ENCODE measurements at places on chromosomes 6 and 20.

DNA sequence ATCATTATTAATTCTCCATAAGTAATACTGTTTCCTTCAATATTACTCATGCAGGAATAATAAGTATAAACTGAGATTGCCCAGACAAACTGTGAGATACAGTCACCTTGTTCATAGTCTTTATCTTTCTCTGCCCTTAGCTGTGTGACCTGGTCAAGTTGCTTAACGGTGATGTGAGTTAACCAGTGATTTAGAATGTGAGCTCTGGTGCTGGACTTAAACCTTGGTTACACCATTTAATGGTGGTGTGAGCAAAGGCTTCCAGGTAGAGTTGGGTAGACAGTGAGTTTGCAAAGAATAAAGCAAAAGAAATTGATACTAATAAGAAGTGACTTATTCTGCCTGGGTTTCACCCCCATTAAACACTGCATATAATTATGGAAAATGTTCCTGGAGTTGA, 86.2 kb upstream of the DEFB112 start:
- DNase-seq = no peak

DNA sequence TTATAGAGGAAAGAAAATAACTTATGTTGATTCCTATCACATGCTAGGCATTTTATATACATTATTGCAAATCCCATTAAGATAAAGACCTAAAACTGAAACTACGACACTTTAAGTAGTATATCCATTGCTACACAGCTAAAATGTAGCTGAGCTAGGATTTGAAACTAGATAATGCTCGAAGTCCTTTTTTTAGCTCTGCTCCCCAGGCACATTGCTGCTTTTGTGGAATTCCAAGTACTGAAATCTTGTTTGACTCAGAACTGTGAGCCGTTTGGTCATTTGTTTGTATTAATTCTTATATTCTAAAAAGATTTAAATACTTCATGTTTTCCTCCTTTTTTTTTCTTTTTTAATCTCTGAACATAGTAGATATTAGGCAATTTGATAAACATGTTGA, 644.8 kb downstream of the HACE1 start:
- DNase-seq = no peak

- no peak for DNase-seq
Observed at GRCh38 chr6:10809098-10809497, 29.2 kb downstream of the MAK start.

DNA sequence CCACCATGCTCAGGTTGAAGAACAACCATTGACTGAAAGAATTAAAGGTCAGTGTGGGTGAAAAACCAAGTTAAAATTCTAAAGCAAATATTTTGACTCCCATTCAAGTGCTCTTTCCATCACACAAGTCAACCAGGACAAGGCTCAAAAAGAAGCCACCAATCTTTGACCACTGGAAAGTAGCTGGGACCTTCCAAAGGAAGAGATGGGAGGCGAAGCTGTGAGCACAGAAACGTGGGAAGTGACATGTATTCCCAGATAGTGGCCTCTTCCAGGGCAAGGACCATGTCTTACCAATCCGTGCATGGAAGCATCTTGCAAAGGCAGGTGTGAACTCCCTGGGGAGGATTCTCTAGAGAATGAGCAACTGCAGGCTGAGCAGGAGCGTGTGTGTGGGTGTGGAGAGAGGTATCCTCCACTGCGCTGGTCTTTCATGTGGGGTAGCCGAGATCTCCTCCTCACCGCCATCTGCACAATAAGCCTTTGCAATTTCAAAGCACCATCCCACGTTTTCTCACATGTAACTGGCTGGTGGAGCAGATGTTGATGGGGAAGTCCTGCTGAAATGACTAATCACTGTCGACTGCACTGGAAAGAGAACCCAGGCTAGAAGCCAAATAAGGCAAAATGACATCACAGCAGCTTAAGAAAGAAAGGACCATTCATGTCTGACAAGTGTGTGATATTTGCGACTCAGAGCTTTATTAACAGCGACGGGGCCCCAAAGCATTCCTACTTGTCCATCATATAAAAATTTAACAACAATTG, 189.4 kb upstream of the RREB1 start:
- no peak for DNase-seq

DNA sequence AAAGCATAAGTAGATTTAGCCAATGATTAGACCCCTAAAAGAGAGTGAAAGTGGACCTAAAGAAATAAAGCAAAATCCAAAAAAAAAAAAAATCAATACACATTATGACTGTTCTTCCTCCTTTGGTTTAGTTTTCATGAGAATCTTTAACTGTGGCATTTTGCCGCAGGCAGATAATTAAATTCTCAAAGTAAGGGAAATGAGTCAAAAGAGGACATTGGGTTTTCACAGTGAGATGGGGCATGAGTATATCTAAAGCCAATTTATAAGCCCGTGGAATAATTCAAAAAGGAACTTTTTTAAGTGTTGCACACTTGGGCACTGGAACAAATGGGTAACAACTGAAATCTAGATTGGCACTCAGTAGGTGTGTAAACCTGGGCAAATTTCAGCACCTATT, 230.3 kb downstream of the PKHD1 start:
- no peak for DNase-seq

DNA sequence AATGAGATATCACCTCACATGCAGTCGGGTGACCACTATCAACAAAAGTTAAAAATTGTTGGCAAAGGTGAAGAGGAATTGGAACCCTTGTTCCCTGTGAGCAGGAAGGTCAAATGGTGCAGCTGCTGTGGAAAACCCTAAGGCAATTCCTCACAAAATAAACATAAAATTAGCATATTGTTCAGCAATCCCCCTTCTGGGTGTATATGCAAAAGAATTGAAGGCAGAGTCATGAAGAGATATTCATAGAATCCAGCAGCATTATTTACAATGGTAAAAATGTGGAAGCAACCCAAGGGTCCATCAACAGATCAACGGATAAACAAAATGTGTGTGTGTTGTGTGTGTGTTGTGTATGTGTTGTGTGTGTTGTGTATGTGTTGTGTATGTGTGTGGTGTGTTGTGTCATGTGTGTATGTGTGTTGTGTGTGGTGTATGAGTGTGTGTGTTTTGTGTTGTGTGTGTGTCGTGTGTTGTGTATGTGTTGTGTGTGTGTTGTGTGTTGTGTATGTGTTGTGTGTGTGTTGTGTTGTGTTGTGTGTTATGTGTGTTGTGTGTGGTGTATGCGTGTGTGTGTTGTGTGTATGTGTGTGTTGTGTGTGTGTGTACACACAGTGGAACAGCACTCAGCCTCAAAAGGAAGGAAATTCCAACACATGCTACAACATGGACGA, 245.1 kb downstream of the ERMARD start:
- DNase-seq = no peak

- no peak for DNase-seq
Observed at GRCh38 chr6:25279748-25280343, 672 bp downstream of the CARMIL1 start.
